ENCODE measurements at places on chromosomes 2 and 18.

GRCh38 chr2:101823859-101824258 is 126.4 kb downstream of the MAP4K4 start:
- DNase-seq, result no peak

GRCh38 chr2:219335373-219335786 is 2.8 kb upstream of the RESP18 start:
- DNase-seq, result no peak

DNA sequence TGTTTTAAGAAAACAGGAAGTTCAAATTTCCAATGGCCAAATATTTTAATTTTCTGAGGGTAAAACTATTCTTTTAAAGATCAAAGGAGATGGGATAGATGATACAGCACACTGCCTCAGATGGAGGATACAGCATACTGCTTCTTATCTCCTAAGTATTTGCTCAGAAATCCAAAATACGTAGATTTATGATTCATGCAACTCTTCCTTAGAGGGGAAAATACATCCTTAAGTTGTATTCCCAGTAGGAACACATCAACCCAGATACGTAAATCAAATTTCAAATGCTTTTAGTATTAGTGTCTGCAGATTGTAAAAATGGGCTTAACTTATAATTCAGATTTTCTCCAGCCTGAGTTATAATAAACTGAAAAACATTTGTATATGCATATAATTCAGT is 235.2 kb downstream of the ZNF385B start:
- DNase-seq, result no peak

- DNase-seq, result no peak
These were observed 5.7 kb downstream of the SCN3A start for GRCh38 chr2:165198181-165198580.

DNA sequence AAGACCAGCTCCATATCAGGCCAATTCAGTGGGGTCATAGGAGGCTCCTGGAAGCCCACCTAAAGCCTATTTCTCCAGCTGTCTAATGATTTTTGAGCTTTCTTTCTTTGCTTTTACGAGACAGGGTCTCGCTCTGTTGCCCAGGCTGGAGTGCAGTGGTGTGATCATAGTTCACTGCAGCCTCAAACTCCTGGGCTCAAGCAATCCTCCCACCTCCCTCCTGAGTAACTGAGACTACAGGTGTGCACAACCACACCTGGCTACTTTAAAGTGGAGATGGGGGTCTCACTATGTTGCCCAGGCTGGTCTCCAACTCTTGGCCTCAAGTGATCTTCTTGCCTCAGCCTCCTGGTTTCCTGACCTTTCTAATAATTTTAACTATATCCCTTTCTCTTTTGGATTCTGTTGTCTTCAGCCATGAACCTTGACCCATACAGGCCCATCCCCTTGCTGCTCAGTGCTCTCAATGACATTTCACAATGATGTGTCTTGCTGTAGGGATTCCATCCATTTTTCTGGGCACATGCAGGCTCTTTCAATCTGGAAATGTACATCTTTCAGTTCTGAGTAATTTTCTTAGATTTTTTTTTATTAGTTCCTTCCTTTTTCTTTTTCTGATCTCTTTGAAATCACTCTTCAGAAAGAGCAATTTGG is 29.7 kb downstream of the GNLY start:
- no peak for DNase-seq

DNA sequence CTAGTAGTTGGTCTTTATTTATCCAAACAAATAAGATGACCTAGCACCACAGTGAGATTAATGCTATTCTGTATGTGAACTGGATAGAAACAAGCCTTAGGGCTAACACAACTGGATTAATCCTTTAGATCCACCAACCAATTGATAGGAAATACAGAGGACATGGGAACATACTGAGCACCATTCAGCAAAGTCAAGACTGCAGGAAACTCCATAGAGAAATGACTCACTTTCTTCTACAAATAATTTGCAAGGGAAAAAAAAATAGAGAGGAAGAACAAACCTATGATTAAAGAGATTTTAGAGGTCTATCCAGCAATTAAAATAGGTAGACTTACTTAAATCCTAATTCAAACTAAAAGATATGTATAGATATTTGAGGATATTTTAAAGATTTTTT is 23.9 kb downstream of the WDFY1 start:
- no peak for DNase-seq

DNA sequence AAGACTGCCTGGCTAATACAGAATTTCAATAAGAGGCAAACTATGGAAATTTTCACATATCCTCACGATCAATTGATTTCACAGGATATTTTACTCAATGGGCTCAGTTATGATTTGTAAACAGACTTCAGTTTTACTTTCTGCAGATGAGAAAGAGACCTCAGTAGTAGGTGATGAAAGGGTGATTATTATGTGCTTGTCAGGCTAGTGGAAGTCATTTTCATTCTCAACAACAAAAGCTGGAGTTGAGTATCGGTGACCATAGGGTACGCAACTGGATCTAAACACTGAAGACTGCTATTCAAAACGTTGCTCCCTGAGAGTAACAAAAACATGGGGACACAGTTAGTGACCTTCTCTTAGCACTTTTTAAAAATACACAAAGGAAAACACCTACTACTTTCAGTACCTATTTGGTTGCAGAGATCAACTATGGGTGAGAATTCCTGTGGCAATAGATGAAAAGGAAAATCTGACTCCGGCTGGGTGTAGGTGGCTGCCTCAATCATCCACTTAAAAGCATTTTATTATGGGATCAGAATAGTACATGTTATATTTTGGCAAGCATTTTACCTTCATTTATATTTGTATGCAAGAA is 126.2 kb upstream of the VRK2 start:
- DNase-seq, result no peak

DNA sequence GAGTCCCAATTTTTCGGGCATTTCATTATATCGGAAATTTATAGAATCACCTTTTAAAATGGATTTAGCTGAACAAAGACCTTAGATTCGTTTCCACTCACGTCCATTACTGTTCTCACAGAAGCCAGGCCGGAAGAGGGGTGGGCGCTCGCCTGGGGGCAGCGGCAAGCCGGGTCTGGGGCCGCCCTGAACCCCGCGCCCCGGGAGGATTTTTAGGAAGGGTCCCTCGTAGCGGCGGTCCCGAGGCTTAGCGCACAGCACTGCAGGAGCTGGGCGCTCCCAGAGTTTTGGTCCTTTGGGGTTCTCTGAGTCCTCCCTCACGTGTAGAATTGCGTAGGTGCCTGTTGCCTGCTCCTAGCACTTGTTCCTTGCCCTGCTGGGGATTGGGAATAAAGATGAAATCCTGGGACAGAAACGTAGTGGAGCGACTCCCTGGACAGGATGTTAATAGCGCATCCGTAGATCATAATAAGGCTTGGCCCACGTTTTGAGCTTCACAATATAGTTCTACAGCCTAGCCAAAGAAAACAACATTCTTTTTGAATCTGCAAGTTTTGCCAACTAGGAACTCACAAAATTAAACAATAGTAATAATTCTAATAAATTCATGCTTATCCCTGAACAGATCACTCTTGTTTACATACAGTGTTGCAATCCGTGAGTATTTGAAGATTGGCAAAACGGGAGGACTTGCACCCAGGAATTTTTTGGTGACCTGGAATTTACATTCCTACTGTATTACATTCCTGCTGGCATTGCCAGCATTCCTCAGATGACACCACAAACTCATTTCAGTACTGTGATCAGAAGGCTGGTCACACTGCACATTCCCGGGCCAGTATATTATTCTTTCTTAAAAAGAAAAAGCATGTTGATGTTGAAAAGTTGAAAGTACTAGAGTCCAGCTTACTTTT is 875 bp downstream of the C18orf63 start:
- DNase-seq, result peak; percentile 61

GRCh38 chr2:231318954-231319353 is 76.6 kb upstream of the B3GNT7 start:
- no peak for DNase-seq

GRCh38 chr2:10467401-10467800 is 19.3 kb upstream of the ODC1 start:
- no peak for DNase-seq

GRCh38 chr2:67625178-67625577 is 228.0 kb downstream of the ETAA1 start:
- DNase-seq, result no peak

GRCh38 chr18:47246027-47246971 is 5.2 kb downstream of the SKOR2 start:
- no peak for DNase-seq

- no peak for DNase-seq
These were observed 66.7 kb downstream of the EDAR start for GRCh38 chr2:108922141-108922915.

DNA sequence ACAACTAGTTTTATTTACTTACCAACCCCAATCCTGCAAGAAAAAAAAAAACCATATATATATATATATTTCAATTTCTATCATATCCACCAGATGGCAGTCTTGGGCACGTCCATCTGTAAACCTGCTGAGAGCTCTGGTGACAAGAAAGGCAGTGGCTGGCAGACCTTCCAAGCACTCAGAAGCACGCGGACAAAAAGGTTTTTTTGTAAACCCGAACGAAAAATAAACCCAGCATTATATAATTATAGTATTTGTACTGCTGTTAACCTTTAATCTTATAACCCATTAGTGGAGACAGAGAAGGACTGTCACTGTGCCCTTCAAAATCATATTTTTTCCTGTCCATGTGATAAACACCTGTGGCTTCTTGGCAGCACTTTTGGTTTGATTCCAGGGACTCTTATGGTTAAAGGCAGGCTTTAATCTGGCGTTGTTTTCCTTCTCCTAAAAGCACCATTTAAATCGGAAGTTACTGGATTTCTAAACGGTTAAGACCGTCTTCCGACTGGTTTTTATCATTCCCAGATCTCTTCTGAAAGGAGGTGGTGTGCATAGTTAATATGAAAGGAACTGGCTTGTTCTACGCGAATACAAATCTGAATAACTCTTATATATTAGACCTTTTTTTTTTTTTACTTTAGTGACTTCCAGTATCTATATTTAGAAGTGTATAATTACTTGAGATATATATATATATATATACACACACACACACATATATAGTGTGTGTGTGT is 31.0 kb upstream of the SLC3A1 start:
- peak; percentile 12 for DNase-seq

GRCh38 chr18:42190643-42191042 is 235.6 kb downstream of the PIK3C3 start:
- no peak for DNase-seq

DNA sequence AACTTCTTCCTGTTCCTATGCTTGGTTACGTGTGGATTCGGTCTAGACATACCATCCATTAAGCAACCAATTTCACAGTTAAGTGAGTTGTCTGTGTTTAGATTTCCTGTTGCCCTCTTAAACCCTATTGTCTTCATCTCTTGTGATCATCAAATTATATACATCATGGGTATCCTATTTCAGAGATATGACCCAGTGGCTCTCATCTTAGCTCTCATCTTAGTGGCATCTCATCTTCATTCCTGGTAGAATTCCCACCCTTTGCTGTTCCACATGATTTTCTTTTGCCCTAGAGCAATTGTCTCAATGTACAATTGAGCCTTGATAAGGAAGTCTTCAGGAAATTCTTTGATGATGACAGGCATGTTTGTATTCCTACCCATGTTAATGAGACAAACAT is 29.4 kb upstream of the FN1 start:
- no peak for DNase-seq

GRCh38 chr2:20291846-20292408 is 58.7 kb downstream of the PUM2 start:
- DNase-seq, result no peak

- no peak for DNase-seq
These were observed 331.8 kb upstream of the MYT1L start for GRCh38 chr2:2662847-2663356.

- DNase-seq, result no peak
These were observed 163.0 kb upstream of the PXDN start for GRCh38 chr2:1907291-1907690.

DNA sequence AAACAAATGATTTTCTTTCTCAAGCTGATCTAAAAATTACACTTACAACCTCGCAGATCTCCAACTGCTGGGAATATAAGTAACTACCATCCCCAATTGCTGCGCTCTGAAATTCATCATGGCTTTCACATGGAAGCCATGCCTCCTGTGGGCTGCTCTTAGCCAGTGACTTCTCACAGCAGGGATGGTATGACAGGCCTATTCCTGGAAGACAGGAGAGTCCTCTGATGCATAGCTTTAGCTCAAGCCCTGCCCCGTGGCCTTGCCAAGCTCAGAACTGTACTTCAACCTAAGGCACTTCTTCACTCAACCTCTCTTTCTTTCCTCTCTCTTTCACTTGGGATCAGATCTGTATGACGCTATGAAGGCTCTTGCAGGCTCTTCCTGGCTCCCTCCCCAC is 12.6 kb upstream of the ELAC1 start:
- DNase-seq, result no peak

DNA sequence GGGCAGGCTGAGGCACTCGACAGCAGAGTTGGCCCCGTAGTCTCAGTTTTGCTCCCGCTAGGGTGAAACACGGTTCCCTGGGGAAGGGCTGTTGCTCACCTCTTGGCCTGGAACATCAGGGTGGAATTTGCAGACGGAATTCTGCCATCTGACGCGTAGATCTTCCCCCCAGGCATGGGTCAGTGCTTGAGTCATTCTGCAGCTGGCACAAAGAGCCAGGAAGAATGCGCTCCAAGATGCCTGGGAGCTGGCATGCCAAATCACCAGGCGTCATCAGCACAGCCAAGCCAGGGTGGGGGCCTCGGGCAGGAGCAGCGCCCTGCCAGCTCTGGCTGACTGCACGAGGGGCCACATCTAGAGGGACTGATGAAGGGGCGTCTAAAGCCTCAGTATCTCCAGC is 42.7 kb downstream of the ODC1 start:
- DNase-seq, result peak; percentile 79

DNA sequence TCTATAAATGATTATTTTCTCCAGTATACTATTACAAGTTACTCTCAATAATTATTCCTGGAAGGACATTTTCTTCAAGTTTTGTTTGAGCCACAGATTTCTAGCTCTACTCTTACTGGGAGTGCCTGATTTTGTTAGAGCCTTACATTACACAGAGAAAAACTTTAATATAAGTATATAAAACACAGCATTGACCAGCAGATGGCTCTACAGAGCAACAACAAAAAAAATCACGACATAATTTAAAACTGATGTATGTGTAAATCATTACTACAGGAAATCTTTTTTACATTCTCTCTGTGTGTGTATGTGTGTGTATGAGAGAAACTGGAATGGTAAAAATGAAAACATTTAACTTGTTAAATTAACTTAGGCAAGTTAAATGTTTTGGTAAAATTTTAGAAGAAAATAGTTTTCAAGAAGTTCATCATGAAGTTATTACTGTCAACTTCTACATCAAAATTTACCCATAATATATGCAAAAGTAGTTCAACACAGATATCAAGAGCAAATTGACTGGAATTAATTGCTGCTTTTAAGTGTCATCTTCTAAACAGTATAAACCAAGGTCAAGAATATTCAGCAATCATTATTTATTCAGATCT is 103.3 kb downstream of the MDH1 start:
- no peak for DNase-seq

- no peak for DNase-seq
These were observed 57.1 kb upstream of the KLHL29 start for GRCh38 chr2:23327887-23328286.

- peak; percentile 85 for DNase-seq
These were observed 20.0 kb upstream of the CAVIN2 start for GRCh38 chr2:191866675-191867506.

GRCh38 chr2:173062801-173063200 is 12.8 kb upstream of the MAP3K20 start:
- no peak for DNase-seq
